ENCODE measurements at places on chromosomes 12 and 14. TPM values are rescaled to one million over a fixed set of nuclear protein-coding genes. Genes with fewer than 3 reads are reported as not detected.

The MGAT4C gene
- 0.71 TPM for total RNA-seq

The TAS2R7 gene
- not detected for total RNA-seq

The GYS2 gene
- 0.27 TPM for total RNA-seq

The NOXRED1 gene
- 1.0 TPM for total RNA-seq

The AVPR1A gene
- 3.9 TPM for total RNA-seq

The FAM90A1 gene
- not detected for total RNA-seq

The TAS2R31 gene
- total RNA-seq = 8.8 TPM

The DDX51 gene
- 17.7 TPM for total RNA-seq

The EFS gene
- total RNA-seq = 46.6 TPM

The ACRBP gene
- total RNA-seq = 1.9 TPM

The FAM181A gene
- total RNA-seq = not detected

The CMAS gene
- 31.3 TPM for total RNA-seq

The SOAT2 gene
- total RNA-seq = 1.2 TPM

The TNS2 gene
- 265 TPM for total RNA-seq

The TMEM132C gene
- total RNA-seq = 13.5 TPM

The ISM2 gene
- 0.31 TPM for total RNA-seq

The DBX2 gene
- 0.13 TPM for total RNA-seq

The C12orf54 gene
- 2.4 TPM for total RNA-seq

The PARP11 gene
- 16.7 TPM for total RNA-seq

The GPRC5A gene
- total RNA-seq = 9.3 TPM

The STAC3 gene
- total RNA-seq = 1.9 TPM

The RHOF gene
- 12.1 TPM for total RNA-seq

The POP5 gene
- 19.9 TPM for total RNA-seq

The CLEC1B gene
- total RNA-seq = not detected

The NFE2 gene
- total RNA-seq = 7.7 TPM

All from sciatic nerve (tissue), 2 donors.